ENCODE measurements at places on chromosomes 5 and 9.

GRCh38 chr9:127557466-127557869, 54.6 kb upstream of the STXBP1 start:
- peaks cover 10% of the 10 kb centered on the region for H3K4me1 ChIP-seq
- H3K4me3 ChIP-seq = no peak overlapping the region
- no peaks in the 10 kb centered on the region for H3K27me3 ChIP-seq
- H3K36me3 ChIP-seq = no peaks in the 10 kb centered on the region
- H3K27ac ChIP-seq = no peak overlapping the region

- DNase-seq = no peak
- H3K4me1 ChIP-seq = no peaks in the 10 kb centered on the region
- no peaks in the 10 kb centered on the region for H3K27me3 ChIP-seq
- H3K27ac ChIP-seq = no peak overlapping the region
- no peaks in the 10 kb centered on the region for H3K36me3 ChIP-seq
Measured at GRCh38 chr5:152804179-152804578, 399.1 kb upstream of the NMUR2 start.

GRCh38 chr5:167509076-167509475, 782.4 kb upstream of the WWC1 start:
- no peak overlapping the region for H3K27ac ChIP-seq
- no peaks in the 10 kb centered on the region for H3K36me3 ChIP-seq
- no peak overlapping the region for H3K4me3 ChIP-seq
- H3K27me3 ChIP-seq = no peaks in the 10 kb centered on the region
- H3K4me1 ChIP-seq = no peaks in the 10 kb centered on the region

GRCh38 chr5:149288436-149288835, 16.8 kb downstream of the AFAP1L1 start:
- H3K27me3 ChIP-seq = peaks cover 13% of the 10 kb centered on the region
- peaks cover 2% of the 10 kb centered on the region for H3K4me1 ChIP-seq

DNA sequence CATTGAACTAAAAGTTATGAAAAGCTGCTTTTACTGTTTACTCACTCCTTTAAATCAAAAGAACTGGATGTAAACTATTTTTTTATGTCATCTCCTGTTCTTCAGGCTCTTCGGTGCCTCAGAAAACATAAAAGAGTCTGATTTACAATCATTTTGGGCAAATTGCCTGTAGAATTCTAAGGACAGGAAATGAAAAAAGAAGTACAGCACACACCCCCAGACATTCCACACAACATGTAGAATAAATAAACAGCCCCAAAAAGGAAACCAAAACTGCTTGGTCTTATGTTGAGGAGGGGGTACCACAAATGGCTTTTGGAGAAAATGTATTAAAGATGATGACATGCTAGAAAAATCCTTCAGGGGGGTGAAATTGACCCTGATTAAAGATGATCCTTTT, 57.2 kb downstream of the ITGA1 start:
- no peak overlapping the region for H3K27ac ChIP-seq
- no peak overlapping the region for H3K4me3 ChIP-seq
- H3K4me1 ChIP-seq = no peaks in the 10 kb centered on the region
- DNase-seq = no peak

GRCh38 chr5:58640011-58640410, 57.1 kb downstream of the RAB3C start:
- H3K4me1 ChIP-seq = peaks cover 4% of the 10 kb centered on the region
- H3K27me3 ChIP-seq = peaks cover 2% of the 10 kb centered on the region
- H3K27ac ChIP-seq = no peak overlapping the region
- no peak for DNase-seq

DNA sequence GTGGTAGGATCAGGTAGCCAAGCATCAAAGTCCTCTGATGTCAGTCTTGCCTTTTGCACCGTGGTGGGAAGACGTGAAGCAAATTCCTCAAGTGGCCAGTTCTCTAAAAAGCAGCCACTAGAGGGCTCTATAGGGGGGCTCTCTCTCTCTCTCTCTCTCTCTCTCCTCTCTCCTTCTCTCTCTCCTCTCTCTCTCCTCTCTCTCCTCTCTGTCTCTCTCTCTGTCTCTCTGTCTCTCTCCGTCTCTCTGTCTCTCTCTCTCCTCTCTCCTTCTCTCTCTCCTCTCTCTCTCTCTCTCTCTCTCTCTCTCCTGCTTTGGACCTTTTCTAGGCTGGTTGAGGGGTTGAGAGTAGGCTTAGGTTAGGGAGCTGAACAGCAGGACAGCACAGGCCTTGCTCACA, 13.9 kb upstream of the OSMR start:
- DNase-seq = no peak
- H3K27ac ChIP-seq = no peak overlapping the region
- H3K27me3 ChIP-seq = peaks cover 2% of the 10 kb centered on the region
- H3K4me3 ChIP-seq = no peak overlapping the region
- H3K36me3 ChIP-seq = no peaks in the 10 kb centered on the region
- H3K4me1 ChIP-seq = no peaks in the 10 kb centered on the region

- no peak overlapping the region for H3K27ac ChIP-seq
- DNase-seq = no peak
- H3K27me3 ChIP-seq = peaks cover 10% of the 10 kb centered on the region
- no peaks in the 10 kb centered on the region for H3K36me3 ChIP-seq
Measured at GRCh38 chr9:35923927-35924763, 14.9 kb downstream of the SPAAR start.

DNA sequence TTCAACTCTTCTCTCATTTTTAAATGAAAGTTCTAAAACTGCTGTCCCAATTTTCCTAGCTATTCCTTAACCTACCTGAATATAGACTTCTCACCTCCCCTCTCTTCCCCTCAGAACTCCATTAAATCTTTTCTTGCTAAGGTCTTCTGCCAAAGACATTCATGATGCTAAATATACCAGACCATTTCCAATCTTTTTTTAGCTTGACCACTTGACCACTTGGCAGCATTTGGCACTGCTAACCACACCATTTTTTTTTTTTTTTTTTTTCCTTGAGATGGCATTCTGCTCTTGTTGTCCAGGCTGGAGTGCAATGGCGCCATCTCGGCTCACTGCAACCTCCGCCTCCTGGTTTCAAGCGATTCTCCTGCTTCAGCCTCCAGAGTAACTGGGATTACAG, 3.6 kb upstream of the ZNF131 start:
- peaks cover 4% of the 10 kb centered on the region for H3K4me1 ChIP-seq
- H3K27ac ChIP-seq = no peak overlapping the region
- no peak overlapping the region for H3K4me3 ChIP-seq
- H3K27me3 ChIP-seq = no peaks in the 10 kb centered on the region
- DNase-seq = no peak
- no peaks in the 10 kb centered on the region for H3K36me3 ChIP-seq

GRCh38 chr5:168810641-168811040, 231.5 kb upstream of the PANK3 start:
- H3K27me3 ChIP-seq = peaks cover 4% of the 10 kb centered on the region
- H3K4me3 ChIP-seq = no peak overlapping the region
- no peak for DNase-seq
- no peaks in the 10 kb centered on the region for H3K4me1 ChIP-seq

DNA sequence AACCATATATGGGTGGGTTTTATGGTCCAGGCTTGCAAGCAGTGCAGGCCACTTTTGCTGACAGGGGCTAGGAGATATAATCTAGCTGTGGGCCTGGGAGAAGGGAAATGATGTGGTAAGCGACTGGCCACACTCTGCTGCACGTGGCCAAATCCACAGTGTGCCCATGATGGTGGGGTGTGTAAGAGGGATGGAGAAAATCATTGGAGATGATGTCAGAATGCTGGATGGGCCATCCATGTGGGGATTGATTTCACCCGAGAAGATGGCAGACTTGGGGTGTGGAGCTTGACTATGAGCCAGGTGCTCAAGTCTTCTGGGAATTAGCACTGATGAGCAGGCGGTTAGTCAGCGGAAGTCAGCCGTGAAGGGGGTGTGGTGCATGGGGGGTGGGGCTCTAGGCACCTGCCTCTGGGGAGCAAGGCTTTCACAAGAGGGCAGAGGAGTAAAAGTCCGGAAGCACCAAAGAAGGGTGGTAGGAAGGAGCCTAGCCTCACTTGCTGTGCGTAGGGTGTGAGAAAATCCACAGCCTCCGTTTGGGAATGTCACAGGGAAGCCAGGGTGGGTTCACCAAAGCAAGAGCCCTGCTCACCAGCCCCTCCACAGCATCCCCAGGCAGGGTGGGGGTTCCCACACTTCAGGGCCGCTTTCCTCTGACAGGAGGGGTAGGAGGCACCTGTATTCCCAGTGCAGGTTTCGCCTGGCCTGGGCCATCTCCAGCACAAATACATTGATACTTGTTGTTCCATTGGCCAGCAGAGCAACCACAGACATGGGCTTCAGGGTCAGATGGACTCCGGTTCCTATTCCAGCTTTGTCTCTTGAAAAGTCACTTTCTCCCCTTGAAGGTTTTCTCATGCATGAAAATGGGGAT, 44.5 kb upstream of the ANGPTL2 start:
- peaks cover 31% of the 10 kb centered on the region for H3K4me1 ChIP-seq
- peak overlapping the region; percentile 33 for H3K4me3 ChIP-seq
- no peaks in the 10 kb centered on the region for H3K27me3 ChIP-seq
- H3K27ac ChIP-seq = peak overlapping the region; percentile 83
- H3K36me3 ChIP-seq = peaks cover 2% of the 10 kb centered on the region
- DNase-seq = peak; percentile 87

DNA sequence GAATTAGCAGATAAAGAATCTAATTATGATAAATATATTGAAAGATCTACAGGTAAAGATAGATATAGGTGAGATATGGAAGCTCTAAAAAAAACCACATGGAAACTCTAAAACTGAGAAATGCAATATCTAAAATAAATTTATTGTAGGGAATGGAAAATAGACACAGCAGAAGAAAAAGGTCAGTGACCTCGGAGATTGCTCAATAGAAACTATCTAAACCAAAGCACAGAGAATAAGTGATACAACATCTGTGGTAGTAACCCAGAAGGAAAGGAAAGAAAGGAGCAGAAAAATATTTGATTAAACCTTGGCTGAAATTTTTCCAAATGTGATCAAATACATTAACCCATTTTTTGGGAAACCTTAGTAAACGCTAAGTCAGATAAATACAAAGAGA, 43.1 kb upstream of the GLIPR2 start:
- H3K4me3 ChIP-seq = no peak overlapping the region
- H3K4me1 ChIP-seq = peaks cover 8% of the 10 kb centered on the region
- DNase-seq = no peak
- no peaks in the 10 kb centered on the region for H3K27me3 ChIP-seq
- H3K27ac ChIP-seq = no peak overlapping the region

GRCh38 chr5:78787783-78788182, 139.2 kb upstream of the LHFPL2 start:
- no peak for DNase-seq
- no peak overlapping the region for H3K4me3 ChIP-seq
- H3K36me3 ChIP-seq = peaks cover 3% of the 10 kb centered on the region
- H3K4me1 ChIP-seq = peaks cover 8% of the 10 kb centered on the region

GRCh38 chr9:94065535-94065961, 18.7 kb upstream of the PTPDC1 start:
- H3K4me1 ChIP-seq = peaks cover 5% of the 10 kb centered on the region
- no peaks in the 10 kb centered on the region for H3K27me3 ChIP-seq
- peak overlapping the region; percentile 38 for H3K4me3 ChIP-seq
- H3K27ac ChIP-seq = peak overlapping the region; percentile 83
- peak; percentile 73 for DNase-seq
- peaks cover 15% of the 10 kb centered on the region for H3K36me3 ChIP-seq

DNA sequence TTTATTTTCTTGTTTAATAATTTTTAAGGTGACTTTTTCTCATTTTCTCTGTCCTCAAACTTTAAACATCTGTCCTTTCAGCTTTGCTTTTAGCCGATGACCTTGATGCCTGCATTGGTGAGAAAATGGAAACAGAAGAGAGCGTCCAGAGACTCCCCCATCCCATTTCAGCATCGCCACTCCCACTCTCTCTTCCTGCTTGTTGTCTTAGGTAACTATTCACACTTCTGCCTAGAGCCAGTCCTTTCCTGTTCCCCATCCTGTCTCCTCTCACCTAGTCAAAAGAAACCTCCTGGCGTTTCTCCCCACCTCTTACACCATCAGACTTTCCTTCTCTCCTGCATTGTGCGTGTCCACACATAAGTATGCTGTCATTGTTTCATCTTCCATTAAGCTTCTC, 124.6 kb downstream of the MAST4 start:
- peaks cover 3% of the 10 kb centered on the region for H3K4me1 ChIP-seq
- no peak overlapping the region for H3K4me3 ChIP-seq
- no peaks in the 10 kb centered on the region for H3K27me3 ChIP-seq
- H3K36me3 ChIP-seq = peaks cover 6% of the 10 kb centered on the region
- DNase-seq = no peak

- peaks cover 2% of the 10 kb centered on the region for H3K27me3 ChIP-seq
- no peaks in the 10 kb centered on the region for H3K4me1 ChIP-seq
Measured at GRCh38 chr5:59873113-59873512, 20.4 kb downstream of the PDE4D start.

DNA sequence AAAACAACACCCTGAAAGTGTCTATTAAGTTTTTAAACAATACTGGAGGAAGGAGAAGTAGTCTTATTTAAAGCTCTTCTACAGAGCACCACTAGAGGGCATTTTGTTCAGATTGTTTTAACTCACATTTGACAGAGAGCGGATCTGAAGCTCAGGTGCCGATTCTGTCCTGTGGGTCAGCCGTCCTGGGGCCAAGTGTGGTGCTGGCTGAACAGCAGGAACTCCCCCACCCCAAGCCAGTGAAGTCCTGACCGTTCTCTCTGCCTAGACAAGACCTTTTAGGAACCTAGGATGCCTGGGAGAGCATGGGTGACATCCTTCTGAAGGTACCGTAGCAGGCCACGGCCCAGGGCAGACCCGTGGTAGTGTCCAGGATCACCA, 3.9 kb downstream of the EXOC3 start:
- no peak for DNase-seq
- peaks cover 43% of the 10 kb centered on the region for H3K36me3 ChIP-seq

- peaks cover 1% of the 10 kb centered on the region for H3K36me3 ChIP-seq
- peaks cover 3% of the 10 kb centered on the region for H3K4me1 ChIP-seq
- no peak for DNase-seq
- H3K4me3 ChIP-seq = no peak overlapping the region
- no peak overlapping the region for H3K27ac ChIP-seq
Measured at GRCh38 chr5:170773024-170773985, 10.2 kb upstream of the GABRP start.

DNA sequence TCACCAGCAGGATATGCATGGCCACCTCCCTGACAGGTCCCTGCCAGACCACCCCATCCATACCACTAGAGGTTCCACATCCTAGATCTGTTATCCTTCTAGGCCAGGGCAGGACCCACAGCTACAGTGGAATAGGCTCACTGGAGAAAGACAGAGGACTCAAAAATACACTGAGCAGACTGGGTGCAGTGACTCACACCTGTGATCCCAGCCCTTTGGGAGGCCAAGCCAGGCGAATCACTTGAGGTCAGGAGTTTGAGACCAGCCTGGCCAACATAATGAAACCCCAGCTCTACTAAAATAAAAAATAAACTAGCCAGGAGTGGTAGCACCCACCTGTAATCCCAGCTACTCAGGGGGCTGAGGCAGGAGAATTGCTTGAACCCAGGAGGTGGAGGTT, 56.5 kb upstream of the TESK1 start:
- DNase-seq = no peak
- H3K4me3 ChIP-seq = no peak overlapping the region
- peaks cover 6% of the 10 kb centered on the region for H3K27me3 ChIP-seq
- no peak overlapping the region for H3K27ac ChIP-seq

GRCh38 chr9:81868145-81868544, 60.1 kb upstream of the SPATA31D4 start:
- H3K27ac ChIP-seq = no peak overlapping the region
- H3K4me1 ChIP-seq = peaks cover 2% of the 10 kb centered on the region

DNA sequence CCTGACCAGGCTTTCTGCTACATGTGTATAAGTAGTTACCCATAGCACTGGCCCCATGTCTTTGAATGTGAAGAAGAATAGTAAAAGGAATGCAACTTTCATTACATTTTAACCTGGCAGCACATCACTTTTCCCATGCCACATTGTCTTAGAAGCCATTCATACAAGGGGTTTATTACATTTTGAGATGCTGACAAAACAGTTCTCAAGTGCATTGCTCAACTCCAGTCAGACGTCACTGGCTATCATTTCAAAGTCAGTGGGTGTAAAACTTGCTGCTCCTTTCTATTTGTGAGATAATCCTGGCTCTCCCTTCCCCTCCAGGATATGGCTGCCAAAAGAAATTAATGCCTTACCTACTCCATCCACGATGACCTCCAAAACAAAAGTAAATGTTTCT, 97.0 kb upstream of the VCAN start:
- H3K27ac ChIP-seq = no peak overlapping the region
- H3K4me1 ChIP-seq = no peaks in the 10 kb centered on the region
